WTC11 (cell line): ENCODE measurements at places on chromosomes 1 and 21.
A peak's percentile ranks its signal among the peaks of the same experiment; 100 is the strongest.

DNA sequence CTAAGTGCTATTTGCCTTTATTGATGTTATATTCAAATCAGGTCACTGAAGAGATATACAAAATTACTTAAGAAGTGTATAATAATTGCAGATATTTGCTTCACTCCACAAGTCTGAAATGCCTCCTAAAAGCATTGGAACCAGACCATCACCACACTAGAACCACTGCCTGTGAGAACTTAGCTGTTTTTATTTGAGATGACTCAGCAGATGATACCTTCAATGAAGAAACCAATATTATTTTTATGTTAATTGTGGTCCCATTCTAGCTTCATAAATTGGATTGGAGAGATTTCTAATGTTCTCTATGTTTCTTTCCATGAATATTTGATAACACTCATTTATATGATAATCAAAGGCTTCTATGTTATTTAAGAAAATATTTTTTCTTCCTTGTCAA is 740.6 kb downstream of the KCNT2 start:
- DNase-seq = no peak

GRCh38 chr1:117606649-117607430 is 992 bp downstream of the TENT5C start:
- DNase-seq = peak; percentile 32

GRCh38 chr1:219304227-219305226 is 130.8 kb downstream of the LYPLAL1 start:
- no peak for DNase-seq

DNA sequence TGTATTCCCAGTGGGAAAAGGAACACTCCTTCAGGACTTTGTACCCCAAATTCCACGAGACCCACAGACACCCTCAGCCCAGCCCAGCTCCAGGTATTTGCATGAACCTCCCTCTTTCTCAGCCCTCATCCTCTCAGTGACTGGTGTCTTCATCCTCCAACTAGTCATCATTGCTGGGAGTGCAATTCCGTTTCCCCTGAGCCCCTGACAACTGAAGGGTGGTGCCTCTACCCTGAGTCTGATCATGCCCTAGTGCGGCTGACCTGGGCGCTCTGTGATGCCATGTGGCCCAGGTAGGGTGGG is 3.8 kb upstream of the ZNF692 start:
- no peak for DNase-seq

DNA sequence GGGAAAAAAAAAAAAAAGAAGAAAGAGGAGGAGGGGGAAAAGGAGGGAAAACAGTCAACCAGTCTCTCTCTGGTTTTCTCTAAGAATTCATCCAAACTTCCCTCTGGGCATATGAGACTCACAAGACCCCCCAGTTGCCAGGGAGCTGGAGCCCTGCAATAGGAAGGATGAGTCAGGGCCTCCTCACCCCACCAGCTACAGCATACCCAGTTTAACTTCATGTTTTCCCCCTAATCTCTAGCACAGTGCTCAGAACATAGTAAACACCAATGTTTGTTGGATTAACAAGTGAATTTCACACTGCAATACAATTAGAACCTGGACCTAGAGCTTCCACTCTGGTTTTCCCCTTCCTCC is 7.8 kb downstream of the F11R start:
- DNase-seq = no peak

- DNase-seq = no peak
These were observed 38.8 kb downstream of the NGF start for GRCh38 chr1:115299266-115299665.

GRCh38 chr21:28317177-28317950 is 675.3 kb downstream of the LTN1 start:
- DNase-seq = no peak

DNA sequence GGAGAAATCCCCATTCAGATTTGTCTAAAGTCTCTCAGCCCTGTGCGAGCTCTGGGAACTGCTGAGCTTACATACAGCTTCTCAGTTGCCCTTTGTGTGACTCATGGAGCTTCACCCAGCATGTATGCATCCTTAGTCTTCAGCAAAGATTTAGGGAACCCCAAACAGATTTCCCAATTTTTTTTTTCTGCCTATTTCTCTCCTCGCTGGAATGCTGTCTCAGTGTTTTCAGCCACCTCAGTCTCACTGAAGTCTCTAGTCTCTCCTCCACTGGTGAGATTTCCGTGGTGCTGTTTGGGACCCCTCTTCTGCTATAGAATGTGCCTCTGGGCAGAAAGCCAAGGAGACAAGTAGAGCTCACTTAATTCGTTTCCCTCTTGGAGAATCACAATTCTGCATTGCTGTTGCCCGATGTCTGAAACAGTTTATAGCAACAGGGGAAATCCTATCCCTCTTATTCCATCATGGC is 28.1 kb upstream of the TXLNA start:
- no peak for DNase-seq

- no peak for DNase-seq
These were observed 63.7 kb downstream of the HLCS start for GRCh38 chr21:36902793-36903192.

GRCh38 chr1:27436204-27437159 is 44.1 kb downstream of the GPR3 start:
- no peak for DNase-seq

- no peak for DNase-seq
These were observed 3.0 kb upstream of the PADI3 start for GRCh38 chr1:17245816-17246325.

DNA sequence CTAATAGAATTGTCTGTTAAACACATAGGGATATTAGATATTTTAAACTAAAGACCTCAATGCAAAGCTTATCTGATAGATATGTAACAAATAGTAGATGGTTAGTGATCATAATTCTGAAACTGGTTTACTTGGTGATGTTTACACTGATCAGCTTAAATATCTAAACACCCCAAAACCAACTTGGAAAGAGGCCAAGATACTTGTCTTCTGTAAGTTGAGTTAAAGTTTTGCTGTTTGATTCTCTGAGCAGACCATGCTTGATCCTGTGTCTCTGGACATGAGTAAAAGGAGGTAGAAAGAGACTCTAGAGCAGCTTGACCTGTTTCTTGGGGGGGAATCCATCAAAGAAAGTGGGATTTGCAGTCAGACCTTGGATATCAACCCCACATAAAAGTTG is 107.5 kb downstream of the NEK7 start:
- DNase-seq = no peak

DNA sequence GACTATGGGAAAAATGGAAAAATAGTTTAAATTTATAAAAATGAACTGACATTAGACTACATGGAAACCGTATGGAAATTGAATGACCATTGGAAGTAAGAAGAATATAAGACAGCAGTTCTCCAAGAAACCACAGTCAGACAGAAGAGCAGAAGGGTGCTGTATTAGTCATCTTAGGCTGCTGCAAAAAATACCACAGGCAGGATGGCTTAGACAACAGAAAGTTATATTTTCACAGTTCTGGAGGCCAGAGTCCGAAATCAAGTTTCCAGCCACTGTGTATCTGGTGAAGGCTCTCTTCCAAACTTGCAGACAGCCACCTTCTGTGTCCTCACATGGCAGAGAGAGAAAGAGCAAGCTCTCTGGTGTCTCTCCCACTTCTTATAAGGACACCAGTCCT is 175.2 kb downstream of the DSCAM start:
- DNase-seq = no peak
